Cortex of kidney (tissue), 1 donor: ENCODE measurements at places on chromosomes 1 and 21.

DNA sequence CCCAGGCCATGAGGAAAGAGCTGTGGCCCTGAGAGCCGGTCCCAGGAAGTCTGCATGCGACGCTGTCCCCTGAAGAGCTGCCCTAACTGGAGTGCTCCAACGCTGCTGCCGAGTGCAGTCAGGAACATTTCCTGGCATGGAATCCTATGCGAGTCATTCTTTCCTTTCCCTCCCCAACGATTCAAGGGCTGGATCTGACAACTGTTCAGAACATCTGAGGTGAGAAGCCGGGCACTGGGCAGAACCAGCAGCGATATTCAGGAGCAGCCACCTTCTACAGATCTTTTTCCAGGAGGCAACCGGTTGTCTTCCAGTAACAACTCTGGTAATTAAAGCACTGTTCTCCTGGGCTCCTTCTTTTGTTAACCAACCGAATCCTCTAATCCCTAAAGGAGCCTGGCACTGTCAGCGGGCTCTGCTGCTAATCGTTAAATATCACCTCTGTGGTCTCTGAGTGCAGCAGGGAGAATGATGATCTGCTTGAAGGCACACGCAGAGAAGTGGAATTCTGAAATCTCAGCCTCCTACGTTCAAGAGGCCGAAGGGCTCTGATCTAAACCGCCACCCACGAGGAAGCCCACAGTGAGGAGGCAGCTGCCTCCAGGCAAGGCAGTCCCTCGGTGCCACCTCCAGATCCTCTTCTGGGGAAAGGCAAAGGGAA is 55.8 kb downstream of the SLC45A1 start:
- no peak for DNase-seq

GRCh38 chr1:64000021-64000420 is 203.4 kb upstream of the UBE2U start:
- DNase-seq, result no peak

GRCh38 chr1:155272466-155273342 is 600 bp downstream of the CLK2 start:
- DNase-seq, result no peak

GRCh38 chr1:185338719-185339622 is 21.9 kb upstream of the IVNS1ABP start:
- no peak for DNase-seq

DNA sequence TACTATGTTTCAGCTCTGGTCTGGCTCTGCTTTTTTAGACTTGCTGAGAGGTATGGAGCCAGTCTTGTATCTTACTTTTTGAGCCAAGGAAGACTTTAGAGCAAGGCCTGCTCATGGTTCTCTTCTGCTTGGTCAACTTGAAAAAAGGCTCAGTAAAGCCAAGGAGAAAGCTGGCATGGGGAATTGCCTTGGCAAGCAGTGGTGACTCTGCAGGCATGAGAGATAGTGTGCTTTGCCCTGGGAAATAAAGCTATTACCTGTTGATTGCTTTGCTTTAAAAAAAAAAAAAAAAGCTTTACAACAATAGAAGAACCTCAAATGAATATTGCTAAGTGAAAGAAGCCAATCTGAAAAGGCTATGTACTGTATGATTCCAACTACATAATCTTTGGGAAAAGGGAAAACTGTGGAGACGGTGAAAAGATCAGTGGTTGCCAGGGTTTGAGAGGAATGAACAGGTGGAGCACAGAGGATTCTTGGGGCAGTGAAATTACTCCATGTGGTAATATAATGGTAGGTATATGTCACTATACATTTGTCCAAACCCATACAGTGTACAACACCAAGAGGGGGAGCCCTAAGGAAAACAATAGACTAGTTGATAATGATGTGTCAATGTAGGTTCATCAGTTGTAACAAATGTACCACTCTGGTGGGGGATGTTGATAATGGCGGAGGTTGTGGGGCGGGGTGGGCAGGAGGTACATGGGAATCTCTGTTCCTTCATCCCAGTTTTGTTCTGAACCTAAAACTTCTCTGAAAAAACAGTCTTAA is 87.6 kb downstream of the HMCN1 start:
- DNase-seq, result no peak

DNA sequence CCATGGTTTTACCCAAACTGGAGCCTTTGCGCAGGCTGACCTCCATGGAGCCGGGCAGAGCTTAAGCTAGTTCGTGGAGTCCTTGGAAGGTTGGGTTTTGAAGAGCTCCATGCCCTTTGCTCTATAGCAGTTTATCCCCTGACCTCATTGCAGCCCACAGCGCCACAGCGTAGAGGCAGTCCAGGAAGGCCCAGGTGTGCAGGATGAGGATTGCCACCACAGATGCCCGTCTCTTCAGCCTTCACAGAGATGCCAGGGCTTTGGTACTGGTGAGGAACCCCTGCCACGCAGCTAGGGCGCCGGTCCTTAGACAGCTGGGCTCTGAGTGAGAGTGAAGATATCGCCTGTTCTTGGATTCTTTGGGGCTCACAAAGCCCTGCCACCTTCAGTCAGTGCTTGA is 138.6 kb downstream of the PEX14 start:
- no peak for DNase-seq

GRCh38 chr1:202959276-202959620 is 1.1 kb upstream of the ADIPOR1 start:
- no peak for DNase-seq

- DNase-seq, result no peak
These were observed 132.8 kb downstream of the TNFSF18 start for GRCh38 chr1:172917972-172918371.

DNA sequence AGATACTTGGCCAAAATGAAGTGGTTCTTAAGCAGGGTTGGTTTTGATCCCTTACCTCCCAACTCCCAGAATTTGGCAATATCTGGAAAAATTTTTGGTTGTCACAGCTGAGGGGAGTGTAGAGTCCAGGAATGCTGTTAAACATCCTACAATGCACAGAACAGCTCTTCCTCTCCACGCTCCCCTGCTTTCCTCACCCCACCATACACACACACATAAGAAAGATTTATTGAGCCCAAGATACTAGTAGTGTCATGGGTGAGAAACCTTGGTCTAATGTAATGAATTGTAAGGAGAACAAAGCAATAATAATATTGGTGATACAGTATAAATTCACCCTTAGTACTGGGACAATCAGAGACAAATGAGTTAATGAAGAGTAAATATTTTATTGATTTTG is 47.8 kb downstream of the ASB17 start:
- DNase-seq, result no peak

GRCh38 chr1:201655243-201655642 is 116.3 kb downstream of the NAV1 start:
- no peak for DNase-seq

GRCh38 chr1:33335020-33335419 is 14.1 kb upstream of the A3GALT2 start:
- DNase-seq, result no peak

DNA sequence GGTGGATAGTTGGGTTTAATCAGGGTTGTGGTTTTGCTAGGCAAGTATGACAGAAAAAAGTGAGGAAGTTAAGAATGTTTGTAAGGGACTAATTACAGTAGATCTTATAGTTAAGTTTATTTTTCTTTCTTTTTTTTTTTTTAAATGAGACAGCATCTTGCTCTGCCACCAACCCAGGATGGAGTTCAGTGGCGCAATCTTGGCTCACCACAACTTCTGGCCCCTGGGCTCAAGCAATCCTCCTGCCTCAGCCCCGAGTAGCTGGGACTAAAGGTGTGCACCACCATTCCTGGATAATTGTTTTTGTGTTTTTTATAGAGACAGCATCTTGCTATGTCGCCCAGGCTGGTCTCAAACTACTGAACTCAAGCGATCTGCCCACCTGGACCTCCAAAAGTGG is 41.7 kb downstream of the EYA3 start:
- no peak for DNase-seq

- DNase-seq, result no peak
These were observed 102.3 kb downstream of the RPE65 start for GRCh38 chr1:68347415-68347814.

DNA sequence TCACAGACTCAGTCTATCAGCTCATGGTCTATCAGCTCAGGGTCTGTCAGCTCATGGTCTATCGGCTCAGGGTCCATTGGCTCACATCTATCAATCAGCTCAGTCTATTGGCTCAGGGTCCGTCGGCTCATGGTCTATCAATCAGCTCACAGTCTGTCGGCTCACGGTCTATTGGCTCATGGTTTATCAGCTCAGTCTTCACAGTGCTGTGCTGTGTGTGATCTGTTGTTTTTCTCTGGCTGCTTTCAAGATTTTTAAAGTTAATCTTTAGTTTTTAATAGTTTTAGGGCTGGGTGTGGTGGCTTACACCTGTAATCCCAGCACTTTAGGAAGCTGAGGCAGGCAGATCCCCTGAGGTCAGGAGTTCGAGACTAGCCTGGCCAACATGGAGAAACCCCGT is 14.4 kb downstream of the C1orf159 start:
- no peak for DNase-seq

DNA sequence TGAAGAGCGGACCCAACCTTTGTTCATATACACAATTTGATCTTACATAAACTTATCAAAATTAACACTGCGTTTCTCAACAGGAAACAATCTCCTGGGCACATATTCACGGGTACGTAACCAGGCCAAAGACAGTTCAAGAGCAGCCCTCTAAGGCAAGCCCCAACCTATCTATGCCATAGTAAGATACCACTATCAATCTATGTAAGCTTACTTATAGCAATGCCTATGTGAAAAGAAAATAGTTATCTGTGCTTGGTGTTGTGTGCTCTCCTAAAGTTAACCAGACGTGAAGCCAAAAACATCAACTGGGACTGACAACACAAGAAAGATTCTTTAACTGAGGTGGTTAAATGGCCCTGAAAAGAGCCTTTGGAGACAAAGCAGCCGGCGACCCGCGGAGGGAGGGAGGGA is 49.4 kb upstream of the BOLA1 start:
- no peak for DNase-seq

- no peak for DNase-seq
These were observed 10.9 kb downstream of the MYBPHL start for GRCh38 chr1:109295712-109296415.

GRCh38 chr1:73979684-73980083 is 218.3 kb downstream of the LRRIQ3 start:
- no peak for DNase-seq

DNA sequence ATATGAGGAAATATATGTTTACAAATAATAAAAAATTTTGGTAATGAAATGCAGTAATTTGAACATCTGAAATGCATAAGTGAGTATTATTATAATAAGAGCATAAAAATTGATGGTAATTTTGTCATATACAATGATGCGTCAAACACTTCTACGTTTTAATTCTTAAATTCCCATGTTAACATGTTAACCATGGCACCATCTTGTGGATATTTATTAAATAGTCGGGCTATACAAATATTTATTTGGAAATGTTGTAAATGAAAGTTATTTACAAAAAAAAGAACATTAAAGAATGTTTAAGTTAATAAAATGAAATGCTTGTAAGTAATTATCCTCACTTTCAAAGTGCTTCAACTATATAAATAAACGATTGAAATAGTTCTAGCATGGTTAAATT is 57.2 kb upstream of the C1orf185 start:
- DNase-seq, result no peak

- DNase-seq, result no peak
These were observed 57.8 kb downstream of the SERINC2 start for GRCh38 chr1:31470794-31471315.

- DNase-seq, result no peak
These were observed 42.1 kb upstream of the EDARADD start for GRCh38 chr1:236351875-236352573.

- no peak for DNase-seq
These were observed 8.9 kb upstream of the LEMD1 start for GRCh38 chr1:205430696-205431305.

GRCh38 chr1:53485478-53486394 is 26.5 kb downstream of the DMRTB1 start:
- DNase-seq, result no peak

DNA sequence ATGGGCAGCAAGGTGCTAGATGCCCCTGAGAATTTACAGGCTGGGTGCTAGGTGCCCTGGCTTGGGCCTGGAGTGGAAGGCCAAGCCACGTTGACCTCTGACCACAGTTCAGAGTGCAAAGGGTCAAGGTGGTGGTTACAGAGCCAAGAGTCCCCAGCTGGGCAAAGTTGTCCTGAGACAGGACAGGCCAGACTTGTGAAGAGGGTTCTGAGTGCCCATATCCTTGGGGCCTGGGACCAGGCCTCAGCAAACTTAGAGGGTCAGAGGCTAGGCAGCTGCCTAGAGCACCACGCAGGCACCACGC is 18.9 kb upstream of the SELENON start:
- no peak for DNase-seq

DNA sequence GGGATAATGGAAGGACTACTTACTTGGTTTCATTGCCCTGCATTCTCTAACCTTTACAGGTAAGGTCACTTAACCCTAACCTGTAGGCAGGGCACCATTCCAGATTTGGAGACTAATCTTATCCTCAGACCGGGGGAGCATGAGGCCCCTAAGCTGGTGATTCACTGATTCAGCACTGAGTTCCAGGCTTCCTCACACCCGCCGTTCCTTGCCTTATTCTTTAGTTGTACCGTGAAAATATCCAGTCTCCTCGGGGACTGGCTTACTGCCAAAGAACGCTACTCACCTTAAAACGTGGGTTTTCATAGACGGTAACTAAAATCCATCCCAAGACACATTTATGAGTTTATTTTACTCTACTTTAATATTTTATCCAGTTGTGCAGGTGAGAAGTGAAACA is 44.3 kb upstream of the COL24A1 start:
- DNase-seq, result no peak

GRCh38 chr1:30126848-30127247 is 596.5 kb downstream of the MATN1 start:
- no peak for DNase-seq

GRCh38 chr1:54413295-54413694 is 7.1 kb upstream of the SSBP3 start:
- no peak for DNase-seq

- DNase-seq, result no peak
These were observed 6.4 kb downstream of the ARHGEF19 start for GRCh38 chr1:16205891-16206546.

DNA sequence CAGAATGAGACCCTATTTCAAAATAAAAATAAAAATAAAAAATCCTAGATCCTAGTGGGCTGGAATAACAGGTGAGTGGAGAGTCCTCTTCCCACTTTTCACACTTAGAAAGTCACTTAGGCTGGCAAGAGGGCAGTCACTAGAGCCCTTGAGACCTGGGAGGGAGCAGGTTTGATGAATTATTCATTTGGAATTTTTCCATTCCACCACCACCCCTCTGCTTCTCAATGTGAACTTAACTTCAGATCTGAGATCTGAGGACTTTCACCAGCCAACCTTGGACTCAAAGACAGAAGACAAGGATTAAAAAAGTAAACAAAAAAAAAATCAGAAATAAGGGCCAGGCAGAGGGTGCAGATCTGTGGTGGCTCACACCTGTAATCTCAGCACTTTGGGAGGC is 16.5 kb downstream of the AKR7A3 start:
- DNase-seq, result no peak
